GM04503 (cell line): ENCODE measurements at places on chromosomes 3 and 15.

DNA sequence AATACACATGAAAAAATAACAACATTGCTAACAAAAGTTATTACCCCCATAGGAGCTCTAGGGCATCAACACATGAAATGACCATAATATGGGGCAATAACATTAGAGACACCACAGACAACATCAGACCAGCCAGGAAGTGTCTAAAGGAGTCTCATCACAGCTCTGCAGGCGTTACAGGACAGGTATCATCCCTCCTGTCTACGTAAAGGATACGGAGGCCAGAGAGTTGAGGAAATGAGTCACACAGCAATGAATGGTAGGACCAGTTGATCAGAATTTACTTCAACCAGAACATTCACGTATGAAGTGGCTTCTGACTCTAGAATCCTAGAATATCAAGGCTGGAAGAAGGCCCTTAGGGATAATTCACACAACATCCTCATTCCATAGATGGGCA, 1.8 kb downstream of the NME9 start:
- no peak for DNase-seq

DNA sequence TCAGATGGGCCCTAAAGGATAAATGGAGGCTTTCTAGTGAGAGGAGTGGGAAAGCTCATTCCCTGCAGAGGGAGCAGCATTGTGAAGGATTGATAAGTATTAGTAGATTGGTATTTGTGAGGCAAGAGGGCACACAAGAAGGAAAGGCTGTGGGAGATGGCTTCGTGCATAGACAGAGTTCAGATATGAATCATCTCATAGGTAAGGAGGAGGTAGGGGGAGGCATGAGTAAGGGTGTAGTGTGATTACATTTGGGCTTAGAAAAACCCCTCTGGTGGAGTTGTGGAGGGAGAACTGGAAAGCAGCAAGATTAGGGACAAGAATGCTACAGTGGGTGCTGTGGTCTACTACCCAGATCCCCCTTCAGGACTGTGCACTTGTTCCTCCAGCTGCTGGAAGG, 29.6 kb downstream of the ONECUT1 start:
- DNase-seq: no peak

GRCh38 chr3:86653661-86654205, 337.2 kb downstream of the VGLL3 start:
- no peak for DNase-seq

DNA sequence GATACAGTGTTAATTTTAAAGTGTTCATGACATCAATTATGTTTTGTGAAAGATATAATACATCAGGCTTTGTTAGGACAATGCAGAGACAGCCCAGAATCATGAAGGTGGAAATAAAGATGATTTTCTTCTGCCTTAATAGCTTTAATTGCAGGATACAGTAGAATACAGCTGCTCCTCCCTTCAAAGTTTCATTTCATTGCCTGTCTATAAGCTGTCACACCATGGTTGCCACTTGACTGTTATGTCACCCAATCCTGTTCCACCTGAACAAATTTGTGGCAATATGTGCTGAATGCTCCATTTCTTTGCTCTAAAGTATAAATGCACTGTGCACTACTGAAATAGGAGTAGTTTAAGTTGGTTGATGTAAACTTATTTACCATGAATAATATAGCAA, 537.8 kb upstream of the ROBO2 start:
- DNase-seq: no peak

- no peak for DNase-seq
Observed at GRCh38 chr3:188397766-188398705, 244.1 kb downstream of the LPP start.
